ENCODE measurements at places on chromosomes 3 and 15.
A peak's percentile ranks its signal among the peaks of the same experiment; 100 is the strongest.

DNA sequence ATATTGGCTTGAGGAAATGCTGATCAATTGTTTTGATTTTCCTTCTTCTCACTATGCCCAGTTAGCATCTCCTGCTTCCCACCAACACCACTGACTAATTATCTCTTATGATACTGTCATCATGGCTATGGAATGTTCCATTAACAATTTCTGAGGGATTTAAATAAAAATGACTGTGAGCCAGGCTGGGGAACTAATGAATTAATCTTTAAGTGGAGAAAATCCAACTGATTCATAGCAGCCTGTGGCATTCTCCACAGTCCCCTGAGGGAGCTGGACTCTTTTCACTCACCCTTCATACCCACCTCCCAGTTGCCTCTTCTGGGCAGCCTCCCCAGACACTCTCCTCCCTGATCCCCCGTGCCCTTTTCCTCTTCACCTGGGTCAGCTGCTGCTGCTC is 353.6 kb downstream of the CLSTN2 start:
- no peak for DNase-seq

DNA sequence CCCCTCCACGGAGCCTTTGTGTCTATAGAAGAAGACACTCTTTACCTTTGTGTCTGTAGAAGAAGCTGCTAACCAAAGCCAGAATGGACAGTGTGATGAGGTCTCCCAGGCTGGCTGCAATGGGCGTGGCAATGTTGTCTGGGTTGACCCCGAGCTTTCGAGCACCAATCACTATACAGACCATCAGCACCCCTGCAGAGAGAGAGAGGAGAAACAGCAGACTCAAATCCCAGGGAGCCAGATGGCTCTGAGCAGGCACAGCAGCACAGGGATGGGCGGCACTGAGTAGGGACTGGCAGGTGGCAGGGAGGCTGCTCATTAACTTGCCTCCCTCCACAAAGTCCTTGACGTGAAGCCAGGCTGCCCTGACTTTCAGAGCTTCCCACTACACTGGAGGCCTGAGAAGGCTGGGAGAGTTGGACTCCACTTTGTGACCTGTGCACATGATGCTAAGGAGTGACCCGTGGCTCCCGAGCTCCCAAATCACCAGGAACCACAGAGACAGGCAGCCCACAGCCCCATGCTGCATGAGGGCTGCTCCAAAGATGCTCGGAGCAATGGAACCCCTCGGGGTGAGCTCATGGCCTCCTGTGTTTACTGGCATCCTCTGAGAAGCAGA is 53.9 kb downstream of the ROPN1B start:
- no peak for DNase-seq

DNA sequence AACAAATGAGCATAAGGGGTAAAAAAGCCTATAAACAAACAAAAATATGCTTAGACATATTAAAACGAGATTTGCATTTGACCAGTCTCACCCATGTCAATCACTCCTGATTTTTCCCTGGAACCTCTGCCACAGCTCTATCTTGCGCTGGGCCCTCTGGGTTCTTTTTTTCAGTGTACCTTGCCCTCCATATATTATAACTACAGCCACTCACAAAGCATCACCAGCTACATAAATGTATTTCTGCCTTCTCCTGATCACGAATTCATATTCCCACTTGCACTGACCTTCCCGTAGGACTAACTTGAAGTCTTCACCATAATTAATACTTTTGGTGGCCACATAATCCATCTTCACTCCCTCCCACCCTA is 395.6 kb upstream of the ROBO2 start:
- no peak for DNase-seq

DNA sequence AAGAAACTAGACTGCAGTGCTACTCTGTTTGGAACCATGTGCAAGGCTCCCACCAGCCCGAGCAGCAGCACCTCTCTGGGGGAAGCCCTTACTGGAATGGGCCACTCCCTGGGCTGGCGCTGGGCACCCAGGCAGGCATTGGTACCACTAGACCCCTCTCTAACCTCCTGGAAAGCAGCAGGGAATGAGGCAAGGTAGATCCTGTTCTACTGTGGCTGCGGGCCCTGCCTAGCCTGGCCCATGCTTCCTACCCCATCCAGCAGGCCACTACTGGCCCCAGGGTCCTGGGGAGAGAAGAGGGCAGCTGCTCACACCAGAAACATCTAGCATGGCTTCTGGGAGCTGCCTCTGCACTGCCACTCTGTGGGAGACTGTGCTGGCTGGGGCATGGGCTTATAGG is 44.8 kb downstream of the MESD start:
- no peak for DNase-seq

DNA sequence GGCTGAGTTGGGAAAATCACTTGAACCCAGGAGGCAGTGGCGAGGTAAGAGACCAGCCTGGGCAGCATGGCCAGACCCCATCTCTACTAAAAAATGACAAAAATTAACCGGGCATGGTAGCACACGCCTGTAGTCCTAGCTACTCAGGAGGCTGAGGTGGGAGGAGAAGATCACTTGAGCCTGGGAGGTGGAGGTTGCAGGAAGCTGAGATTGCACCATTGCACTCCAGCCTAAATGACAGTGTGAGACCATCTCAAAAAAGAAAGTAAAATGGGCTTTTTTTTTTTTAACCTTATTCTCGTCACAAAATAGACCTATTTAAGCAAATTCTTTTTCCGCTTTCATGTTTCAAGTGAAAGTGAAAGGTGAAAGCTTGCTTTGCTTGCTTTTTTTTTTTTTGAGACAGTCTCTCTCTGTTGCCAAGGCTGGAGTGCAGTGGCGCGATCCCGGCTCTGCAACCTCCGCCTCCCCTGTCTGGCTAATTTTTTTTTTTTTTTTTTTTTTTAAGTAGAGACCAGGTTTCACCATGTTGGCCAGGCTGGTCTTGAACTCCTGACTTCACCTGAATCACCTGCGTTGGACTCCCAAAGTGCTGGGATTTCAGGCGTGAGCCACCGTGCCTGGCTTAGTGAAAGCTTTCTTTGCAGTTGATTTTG is 3.6 kb downstream of the PDIA3 start:
- peak; percentile 59 for DNase-seq

DNA sequence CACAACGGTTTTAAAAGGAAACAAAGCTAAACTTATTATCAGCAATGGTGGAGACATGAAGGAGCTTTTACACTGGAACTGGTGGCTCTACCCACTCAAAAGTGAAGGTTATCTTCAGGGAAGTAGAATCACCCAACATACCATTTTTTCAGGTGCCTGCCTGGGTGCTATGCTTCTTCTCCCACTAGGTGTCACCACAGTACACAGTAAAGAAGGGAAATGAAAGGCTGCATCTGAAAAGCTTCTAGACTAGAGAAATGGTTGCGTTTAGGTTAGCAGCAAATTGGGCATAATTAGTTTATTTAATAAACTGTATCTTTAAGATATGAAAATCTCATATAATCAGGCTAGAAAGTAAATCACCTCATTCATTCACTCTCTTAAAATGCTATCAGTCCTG is 47.0 kb upstream of the SELENOK start:
- DNase-seq: peak; percentile 14

DNA sequence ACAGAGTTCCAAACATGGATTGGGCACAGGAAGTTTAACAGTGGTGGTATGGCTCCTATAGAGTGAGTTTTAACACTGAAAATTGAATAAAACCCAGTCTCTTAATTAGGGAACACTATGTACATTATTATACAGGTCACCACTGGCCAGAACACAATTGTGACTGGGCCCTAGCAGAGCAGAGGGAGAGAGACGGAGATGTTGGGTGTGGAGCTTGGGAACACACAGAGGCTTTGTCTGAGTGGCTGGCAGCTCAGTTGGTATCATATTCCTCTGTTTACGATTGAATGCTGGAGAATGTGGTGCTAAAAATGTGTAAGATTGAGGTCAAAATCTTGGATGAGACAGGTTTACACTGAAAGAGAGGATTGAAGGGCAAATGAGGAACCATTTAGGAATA is 6.8 kb upstream of the MOBP start:
- no peak for DNase-seq

GRCh38 chr3:48929358-48930035 is 10.9 kb downstream of the ARIH2 start:
- no peak for DNase-seq

GRCh38 chr3:156818273-156818651 is 7.9 kb upstream of the LEKR1 start:
- no peak for DNase-seq

DNA sequence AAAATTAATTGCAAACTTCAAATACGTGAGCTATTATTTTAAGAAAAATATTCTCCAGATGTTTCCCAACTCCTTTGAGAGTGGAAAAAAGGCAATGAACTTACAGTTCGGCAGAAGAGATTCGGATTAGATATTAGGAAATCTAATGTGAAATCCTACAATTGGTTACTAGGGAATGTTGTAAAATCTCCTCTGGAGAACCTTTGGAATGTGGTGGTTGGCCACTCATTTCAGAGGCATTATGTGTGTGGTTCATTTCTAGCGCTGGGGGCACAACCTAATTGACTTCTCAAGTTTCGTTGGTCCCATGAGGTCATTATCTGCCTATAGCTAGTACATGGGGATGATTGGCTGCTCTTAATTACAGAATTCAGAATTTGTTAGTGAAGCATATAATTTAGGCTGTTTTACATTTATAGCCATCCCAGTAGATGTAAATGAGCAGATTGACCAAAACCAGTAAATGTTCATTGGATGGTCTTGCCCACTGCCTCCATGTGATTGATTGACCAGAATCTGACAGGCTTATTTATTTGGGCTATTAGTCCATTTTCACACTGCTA is 34.6 kb upstream of the CMSS1 start:
- DNase-seq: no peak

DNA sequence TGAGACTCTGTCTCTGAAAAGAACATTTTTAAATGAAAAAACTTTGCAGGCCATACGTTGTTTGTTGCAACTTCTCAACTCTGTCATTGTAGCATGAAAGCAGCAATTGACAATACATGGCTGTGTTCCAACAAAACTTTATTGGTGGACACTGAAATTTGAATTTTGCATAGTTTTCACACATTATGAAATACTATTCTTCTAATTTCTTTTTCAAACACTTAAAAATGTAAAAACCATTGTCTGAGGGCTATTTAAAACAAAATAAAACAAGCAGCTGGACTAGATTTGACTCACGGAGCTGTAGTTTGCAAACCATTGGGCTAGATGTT is 18.5 kb upstream of the CSTA start:
- DNase-seq: no peak

DNA sequence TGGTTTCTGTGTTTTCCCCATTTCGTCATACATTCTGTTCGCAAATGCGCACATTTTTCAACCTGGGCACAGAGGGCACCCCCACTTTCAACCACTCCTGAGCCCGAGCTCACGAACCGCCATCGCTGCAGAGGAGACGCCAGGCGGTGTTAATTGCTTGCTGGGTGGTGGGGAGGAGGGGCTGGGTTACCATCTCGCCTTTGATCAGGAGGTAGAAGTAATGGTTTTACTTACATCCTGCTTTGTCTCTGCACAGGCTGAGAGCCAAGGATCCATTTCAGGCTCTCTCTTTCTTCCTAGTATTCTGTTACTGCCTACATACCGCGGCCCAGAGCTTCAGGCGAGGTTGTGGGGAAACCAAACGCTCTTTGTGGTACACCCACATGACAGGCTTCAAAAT is 177.3 kb upstream of the WNT5A start:
- DNase-seq: no peak

- DNase-seq: no peak
Observed at GRCh38 chr15:68548364-68548763, 30.4 kb upstream of the CORO2B start.

GRCh38 chr15:51274956-51275355 is 63.4 kb downstream of the CYP19A1 start:
- no peak for DNase-seq

DNA sequence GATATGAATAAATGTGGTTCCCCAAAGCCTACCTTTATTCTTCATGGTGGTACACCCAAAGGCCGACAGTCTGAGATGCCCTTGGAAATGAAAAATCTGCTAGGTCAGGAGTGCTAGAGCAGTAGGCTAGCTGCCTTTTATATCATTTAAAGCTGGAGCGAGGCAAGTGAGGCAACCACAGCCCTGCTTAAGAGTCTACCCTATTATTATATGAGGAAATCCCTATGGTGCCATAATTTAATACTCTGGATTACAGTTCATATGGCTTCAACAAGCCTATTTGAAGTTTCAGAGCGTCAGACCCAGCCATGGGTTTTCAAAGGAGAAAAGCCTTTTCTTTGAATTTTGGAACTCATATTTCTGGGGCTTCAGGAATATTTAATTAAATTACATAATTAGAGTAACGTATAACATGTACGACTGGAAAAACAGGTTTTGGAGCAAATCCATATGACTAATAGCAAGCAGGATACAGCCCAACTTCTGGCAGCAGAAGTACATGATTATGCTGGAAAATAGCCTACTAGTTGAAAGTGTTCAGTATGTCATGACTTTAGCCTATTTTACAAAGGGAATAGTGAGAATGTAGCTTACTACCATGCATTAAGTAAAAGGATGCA is 18.0 kb upstream of the SLTM start:
- no peak for DNase-seq

GRCh38 chr3:45760878-45761711 is 35.2 kb downstream of the SLC6A20 start:
- peak; percentile 39 for DNase-seq

GRCh38 chr15:92733090-92733933 is 77.7 kb upstream of the FAM174B start:
- DNase-seq: peak; percentile 64

GRCh38 chr3:121730940-121731687 is 18.4 kb downstream of the GOLGB1 start:
- no peak for DNase-seq

DNA sequence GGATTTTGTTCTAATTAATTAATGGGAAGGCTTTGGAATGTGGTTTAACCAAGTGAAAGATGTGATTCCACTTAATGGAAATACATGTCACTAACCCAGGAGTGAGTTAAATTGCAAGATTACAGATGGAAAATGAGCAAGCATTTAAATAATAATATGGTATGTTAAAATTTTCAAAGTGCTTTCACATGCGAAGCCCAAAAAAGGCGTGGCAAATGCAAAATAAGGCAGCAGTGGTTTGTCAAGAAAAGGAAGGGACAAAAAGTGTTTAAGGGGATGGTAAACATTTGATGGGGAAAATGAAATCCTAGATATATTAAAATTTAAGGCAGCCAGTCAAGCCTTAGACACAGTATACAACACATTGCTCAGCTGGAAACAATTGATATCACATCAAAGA is 2.9 kb downstream of the TICRR start:
- no peak for DNase-seq

DNA sequence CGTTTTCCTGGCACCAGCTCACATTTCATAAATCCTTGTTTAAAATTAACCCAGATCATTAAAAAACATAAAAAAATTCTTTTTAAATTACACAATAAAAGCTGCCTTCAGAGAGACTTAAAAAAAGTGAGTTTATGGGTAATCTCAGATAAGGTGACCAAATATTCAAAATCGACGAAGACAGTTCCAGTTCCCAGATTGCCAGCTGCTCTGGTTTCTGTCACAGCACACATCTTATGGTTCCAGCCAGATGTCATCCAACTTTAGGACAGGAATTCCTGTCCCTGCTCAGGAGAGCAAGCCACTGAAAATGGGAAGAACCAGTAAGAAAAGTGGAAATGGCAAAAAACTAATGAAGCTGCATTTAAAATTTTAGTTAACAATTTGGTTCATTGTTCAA is 15.8 kb upstream of the ZNF770 start:
- DNase-seq: no peak

GRCh38 chr3:42728668-42729364 is 26.2 kb upstream of the HHATL start:
- no peak for DNase-seq

All from CD14-positive monocyte (primary cell).